Left kidney (tissue), 8 donors: ENCODE measurements at places on chromosomes 5 and 9. TPM values are rescaled to one million over a fixed set of nuclear protein-coding genes. Genes with fewer than 3 reads are reported as not detected.

Gene TMEM232
- polyA plus RNA-seq: 7.3 TPM

- DNase-seq: no peak
These were observed 578 bp downstream of the LHX6 start for GRCh38 chr9:122228191-122228567.

DNA sequence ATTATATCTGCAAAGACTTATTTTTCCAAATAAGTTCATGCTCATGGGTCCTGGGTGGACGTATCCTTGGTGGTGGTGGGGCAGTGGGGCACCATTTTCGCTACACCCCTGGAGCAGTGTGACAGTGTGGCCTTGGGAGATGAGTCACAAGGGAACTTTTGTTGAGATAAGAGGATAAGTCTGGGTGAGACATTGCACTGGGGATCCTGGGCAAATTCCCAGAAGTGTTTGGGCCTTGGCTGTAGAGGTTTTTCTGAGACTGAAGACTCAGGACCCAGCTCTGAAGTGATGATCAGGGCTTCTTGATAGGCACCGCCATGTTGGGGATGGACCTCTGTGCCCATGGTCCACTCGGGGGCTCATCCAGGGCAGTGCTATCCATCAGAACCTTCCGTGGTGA, 149.4 kb downstream of the MACROH2A1 start:
- no peak for DNase-seq

GRCh38 chr5:9608093-9608492, 22.1 kb downstream of the TAS2R1 start:
- DNase-seq: no peak

DNA sequence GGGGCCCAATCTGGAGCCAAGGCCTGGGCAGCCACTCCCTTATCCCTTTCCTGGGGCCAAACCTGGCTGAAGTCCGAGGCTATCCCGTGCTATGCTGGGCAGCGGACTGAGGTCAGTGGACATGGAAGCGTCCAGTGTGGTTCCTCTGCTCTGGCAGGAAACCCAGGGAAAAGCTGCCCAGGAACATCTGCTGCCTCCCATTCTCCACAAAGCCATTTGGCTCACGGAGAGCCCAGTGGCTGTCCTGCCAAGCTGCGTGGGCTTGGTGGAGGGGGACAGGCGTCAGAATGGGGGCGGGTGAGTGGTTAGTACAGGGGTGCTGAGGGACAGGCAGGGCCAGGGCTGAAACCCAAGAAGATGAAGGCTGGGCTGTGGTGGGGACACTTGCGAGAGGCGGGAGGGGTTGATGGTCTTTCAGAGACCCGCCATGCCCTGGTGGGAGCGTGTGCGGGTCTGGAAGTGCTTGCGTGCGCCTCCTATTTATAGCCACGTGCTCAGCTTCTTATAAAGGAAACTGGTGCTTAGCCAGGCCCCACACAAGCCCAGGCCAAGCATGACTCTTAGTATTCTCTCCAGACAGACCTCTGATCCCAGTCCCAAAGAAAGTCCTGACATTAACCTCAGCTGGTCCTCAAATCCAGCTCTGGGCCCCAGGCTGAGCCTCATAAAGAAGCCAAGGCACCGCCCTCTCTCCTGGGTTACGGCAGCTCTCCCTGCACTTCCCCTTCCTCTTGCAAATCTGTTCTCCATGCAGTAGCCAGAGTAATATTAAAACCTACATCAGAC, 9.4 kb upstream of the SLC6A7 start:
- no peak for DNase-seq

Gene RASGRF2
- polyA plus RNA-seq: 2.3 TPM

GRCh38 chr5:11212706-11213105, 451.7 kb upstream of the DAP start:
- DNase-seq: no peak
